Heart left ventricle (tissue), 16 donors: ENCODE measurements at places on chromosomes 7 and 10.

- no peak for DNase-seq
These were observed 42.6 kb downstream of the SRPK2 start for GRCh38 chr7:105346138-105346537.

DNA sequence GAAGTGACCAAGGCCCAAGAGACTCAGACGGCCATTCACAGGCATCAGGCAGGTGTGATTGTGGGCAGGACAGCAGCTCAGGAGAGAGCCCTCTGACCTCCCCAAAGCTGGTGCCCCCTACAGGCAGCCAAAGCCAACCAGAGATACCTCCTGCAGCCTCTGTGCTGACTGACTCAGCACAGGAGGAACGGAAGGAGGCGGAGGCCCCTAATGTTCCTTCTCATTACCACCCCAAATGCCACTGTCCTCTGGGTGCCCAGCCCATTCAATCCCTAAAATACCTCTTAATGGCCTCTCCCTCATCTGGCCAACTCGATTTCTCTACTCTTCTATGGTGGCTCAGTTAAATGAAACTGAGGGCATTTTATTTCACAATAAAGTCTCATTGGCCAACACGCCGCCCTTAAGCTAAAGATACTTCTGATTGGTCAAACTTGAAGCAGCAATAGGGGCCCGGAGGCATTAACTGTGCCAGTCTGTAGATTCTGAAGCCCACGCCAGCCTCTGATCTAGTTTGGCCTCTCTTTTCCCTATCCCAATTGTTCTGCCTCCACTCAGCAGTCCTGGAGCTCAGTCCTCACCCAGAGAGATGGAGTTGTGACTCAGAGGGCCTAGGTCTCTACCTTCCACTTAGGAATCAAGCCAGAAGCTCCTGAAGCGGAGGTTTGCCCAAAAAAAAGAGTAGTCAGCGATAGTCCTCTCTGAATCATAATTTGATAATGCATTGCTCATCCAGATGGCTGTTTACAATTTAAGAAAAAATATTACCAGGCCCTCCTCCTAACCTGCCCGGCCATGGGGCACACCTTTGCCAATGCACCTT, 1.2 kb downstream of the CYREN start:
- DNase-seq: no peak

DNA sequence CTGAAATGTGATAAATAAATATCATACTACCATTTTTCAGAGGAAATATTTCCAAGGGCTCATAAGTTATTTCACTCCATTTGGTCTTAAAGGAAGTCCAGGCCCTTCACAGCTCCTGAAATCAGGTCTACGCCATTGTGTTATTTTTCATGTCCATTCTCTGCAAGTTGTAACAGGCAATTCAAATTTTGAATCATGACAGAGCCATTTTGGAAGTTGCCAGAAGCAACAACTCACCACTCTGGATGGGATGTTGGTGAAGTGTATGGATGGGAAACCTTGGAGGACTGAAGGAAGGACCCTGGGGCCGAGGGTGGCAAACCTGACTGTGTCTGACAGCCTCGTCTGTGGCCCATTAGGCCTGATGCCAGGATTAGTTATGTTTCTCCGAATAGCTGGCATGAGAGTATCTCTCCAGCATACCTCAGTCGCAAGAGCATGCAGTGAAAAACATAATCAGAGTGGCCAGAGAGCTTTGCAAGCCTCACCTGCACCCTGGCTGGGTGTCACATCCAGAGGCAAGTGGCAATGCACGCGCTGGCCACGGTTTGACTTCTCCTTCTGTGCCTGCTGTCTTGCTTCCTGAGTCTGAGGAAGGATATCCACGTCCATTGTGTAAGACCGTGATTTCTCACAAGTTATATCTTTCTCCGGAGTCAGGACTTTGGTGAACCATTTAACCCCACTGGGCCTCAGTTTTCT, 87.1 kb downstream of the NRP1 start:
- DNase-seq: no peak

GRCh38 chr10:124063750-124064603, 29.4 kb downstream of the CHST15 start:
- no peak for DNase-seq

- no peak for DNase-seq
These were observed 124.3 kb downstream of the NRCAM start for GRCh38 chr7:108331971-108332370.

DNA sequence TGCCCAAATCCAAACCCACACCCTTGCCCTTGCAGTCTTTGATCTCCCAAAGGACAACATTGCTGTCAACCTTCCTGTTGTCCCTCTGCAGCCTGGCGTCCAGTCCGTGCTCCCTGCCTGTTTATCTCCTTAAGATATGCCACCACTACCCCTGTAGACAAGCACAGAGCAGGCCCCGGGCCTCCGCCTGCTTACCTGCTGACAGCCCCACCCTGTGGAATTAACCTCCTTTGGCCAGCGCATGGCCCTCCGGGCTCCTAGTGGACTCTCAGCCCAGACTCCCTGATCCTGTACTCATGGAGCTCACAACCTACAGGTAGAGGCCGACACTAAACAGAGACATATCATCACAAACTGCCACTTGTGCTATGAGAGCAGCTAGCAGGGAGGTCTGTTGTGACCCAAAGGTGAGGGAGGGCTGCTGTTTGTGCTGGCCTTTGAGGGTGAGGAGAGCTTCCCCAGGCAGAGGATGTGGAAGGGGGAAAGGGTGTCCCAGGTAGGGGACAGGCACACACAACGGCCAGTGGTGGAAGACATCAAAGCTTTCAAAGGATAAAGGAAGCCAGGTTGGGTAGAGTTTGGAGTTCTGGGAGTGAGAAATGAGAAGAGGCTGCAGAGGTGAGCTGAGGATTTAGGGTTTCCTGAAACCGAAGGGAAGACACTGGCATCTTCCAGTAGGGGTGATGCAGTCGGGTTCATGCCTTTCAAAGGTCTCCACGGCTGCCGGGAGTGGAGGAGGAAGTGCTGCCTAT, 174.5 kb upstream of the ZMIZ1 start:
- no peak for DNase-seq
